EH (cell line): ENCODE measurements at places on chromosomes 16 and 17.

DNA sequence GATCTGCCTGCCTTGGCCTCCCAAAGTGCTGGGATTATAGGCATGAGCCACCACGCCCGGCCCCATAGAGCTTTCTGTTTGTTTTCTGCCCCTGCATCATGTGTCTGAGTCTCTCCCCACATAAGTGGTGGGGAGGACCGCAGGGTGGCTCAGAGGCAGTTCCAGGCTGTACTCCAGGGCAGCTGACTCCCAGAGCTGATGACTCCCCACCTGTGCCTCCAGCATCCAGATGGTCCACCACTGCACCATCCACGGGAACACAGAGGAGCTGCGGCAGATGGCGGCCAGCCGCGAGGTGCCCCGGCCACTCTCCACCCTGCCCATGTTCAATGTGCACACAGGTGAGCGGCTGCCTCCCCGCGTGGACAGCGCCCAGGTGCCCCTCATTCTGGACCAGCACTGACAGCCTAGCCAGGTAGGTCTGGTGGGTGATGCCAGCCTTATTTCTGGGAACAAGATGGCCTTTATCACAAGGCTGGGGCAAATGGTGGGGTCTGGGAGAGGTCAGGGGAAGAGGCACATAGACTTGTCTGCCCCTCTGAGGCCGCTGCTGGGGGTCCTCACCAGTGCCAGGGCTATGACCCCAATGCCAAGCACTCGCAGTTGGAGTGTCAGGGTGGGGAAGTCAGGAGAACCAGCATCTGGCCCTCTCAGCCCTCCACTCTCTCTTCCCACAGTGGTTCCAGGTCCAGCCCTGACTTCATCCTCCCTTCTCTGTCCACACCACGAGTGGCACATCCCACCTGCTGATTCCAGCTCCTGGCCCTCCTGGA, 9.4 kb downstream of the SGCA start:
- DNase-seq, result peak; percentile 47

- peak; percentile 13 for DNase-seq
These were observed 33.1 kb downstream of the TRPV2 start for GRCh38 chr17:16448490-16448889.

DNA sequence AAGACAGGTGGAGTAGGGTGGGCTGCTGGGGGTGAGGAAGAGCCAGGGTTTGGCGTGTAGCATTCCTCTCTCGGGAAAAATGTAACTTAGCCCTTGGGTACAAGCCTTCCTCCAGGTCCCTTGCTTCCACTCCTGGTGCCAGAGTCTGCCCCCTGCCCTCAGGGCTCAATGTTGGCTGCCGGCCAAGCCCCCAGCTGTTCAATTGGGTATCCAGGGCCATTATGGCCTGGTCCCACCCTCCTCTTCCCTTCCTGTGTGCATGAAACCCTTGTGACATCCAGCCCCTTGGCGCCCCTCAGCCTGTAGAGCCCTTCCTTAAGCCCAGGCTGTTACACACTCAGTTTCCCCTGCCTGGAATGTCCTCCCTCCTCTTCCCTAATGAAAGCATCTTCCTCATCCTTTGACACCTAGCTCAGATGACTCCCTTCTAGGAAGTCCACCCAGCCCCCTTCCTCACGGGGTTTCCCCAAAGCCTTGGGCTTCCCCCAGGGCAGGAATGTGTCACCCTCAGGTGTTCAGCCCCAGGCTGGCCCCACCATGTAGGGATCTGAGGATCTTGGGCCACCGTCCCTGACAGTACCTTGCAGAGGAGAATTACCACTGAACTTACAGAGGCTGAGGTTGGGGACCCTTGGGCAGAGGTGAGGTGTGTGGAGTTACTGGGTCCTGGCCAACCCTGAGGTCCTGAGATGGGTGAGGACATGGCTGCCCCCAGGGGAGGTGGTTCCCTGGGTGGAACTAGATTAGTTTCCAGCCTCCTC, 30.0 kb downstream of the B9D1 start:
- DNase-seq, result peak; percentile 24

DNA sequence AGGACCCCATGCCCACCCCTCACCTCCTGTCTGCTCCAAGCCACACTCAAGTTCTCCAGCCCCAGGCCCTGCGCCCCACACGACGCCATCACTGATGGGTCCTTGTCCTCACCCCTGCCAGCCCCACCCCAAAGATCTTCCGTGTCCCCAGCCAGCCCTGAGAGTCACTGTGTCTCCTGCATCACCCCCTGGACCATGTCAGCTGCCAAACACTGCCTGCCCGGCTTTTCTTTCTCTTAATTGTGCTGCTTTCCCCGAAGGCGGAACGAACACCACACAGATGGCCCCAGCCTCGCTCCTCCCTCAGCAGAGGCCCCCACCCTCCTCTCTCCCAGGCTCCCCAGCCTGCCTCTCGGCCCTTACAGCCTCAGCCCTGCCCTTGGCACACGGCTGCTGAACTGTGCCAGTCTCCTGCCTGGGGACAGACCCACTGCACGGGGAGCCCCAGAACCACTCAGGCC, 4.8 kb upstream of the GAA start:
- DNase-seq, result no peak

- no peak for DNase-seq
These were observed 9.8 kb upstream of the NR1D1 start for GRCh38 chr17:40110026-40110845.

- no peak for DNase-seq
These were observed 33.8 kb downstream of the PCTP start for GRCh38 chr17:55784666-55785065.

DNA sequence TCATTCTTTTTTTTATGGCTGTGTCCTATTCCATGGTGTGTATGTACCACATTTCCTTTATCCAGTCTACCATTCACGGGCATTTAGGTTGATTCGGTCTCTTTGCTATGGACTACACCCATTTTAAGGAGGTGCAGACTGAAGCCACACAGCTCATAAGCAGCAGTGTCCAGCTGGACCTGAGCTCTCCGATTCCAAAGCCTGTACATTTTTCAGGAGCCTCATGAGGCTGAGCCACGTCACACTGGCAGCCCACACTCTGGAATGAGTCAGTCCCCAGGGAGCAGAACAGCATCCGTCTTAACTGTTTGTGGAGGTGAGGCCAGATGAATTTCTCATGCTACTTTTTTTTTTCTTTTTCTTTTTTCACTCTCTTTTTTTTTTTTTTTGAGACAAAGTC, 116.1 kb downstream of the C16orf95 start:
- peak; percentile 97 for DNase-seq

- no peak for DNase-seq
These were observed 23.2 kb downstream of the IL4R start for GRCh38 chr16:27337024-27337423.

DNA sequence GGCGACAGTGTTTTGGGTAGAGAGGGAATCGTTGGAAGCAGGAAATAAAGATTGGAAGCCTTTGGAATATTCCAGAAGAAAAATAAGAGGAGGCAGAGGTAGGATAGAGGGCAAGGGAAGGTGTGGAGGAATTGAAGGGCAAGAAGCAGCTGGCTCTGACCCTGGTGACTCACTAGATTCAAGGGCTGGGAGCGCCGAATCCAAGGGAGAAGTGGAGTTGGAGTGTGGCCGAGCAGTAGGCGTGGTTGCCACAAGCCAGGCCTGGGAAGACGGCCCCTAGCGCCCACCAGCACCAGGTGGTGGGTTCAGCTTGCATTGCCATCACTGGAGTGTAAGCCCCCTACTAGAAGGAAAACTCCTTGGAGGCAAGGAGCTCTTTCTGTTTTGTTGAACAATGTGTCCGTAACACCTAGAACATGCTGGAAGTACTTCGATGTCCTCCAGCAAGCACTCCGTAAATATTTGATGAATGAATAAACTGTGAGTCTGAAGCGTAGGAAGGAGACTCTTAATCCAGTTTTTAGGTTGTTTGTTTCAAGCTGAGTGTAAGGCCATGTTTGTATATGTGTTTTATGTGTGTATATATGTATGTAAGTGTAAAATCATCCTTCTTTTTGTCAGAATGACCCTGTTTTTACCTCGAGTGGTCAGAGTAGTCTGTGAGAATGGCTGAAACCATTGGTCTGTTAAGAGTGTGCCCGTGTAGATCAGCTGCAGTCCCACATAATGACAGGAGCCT, 139.5 kb downstream of the CMIP start:
- peak; percentile 81 for DNase-seq

GRCh38 chr16:72673118-72673517, 374.8 kb downstream of the ZFHX3 start:
- no peak for DNase-seq

- no peak for DNase-seq
These were observed 10.3 kb downstream of the MMP2 start for GRCh38 chr16:55489119-55489955.

DNA sequence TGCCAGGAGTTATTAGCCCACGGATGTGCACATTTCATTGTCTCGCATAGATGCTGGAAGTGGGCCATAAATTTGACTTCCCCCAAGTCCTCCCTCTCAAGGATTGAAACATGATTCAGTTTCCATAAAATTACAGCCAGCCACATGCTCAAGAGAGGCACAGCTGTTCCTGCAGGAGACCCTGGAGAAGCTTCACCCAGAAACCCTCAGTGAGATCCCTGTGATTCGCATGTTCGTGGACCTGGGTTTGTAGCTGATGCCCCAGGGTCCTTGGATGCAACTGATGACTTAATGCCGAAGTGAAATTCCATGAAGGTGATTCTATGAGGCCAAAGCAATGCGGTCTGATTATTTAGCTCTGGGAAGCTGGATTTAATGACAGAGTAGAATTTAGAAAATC, 24.7 kb upstream of the AQP8 start:
- peak; percentile 62 for DNase-seq

DNA sequence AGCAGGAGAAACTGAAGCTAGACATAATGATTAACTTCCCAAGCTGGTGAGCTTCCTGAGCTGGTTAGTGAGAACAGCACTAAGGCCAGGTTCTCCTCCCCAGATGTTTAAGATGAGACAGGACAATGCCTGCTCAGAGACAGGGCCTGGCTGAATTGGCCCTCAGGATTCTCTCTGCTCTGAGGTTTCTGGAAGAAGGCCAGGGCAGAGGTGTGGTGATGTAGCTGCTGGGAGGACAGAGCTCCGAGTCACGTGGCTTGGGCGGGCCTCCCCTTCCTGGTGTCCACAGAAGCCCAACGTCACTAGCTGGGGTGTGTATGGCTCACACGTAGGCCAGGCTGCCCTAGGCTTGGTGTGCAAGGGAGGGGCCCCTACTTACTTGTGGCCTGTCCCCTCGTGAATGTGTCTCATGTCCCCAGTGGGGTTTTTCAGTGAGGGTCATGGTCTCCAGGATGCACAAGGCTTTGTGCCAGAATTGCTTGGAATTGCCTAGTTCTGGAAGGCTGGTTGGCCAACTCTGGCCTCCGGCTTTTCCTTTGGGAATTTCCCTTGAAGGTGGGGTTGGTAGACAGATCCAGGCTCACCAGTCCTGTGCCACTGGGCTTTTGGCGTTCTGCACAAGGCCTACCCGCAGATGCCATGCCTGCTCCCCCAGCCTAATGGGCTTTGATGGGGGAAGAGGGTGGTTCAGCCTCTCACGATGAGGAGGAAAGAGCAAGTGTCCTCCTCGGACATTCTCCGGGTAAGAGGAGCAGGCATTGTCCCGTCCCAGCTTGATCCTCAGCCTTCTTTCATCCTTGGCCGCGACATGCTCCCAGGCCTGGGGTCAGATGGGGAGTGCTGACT, 3.4 kb downstream of the NOD2 start:
- peak; percentile 68 for DNase-seq

GRCh38 chr16:23057013-23057596, 92.1 kb downstream of the USP31 start:
- DNase-seq, result no peak

DNA sequence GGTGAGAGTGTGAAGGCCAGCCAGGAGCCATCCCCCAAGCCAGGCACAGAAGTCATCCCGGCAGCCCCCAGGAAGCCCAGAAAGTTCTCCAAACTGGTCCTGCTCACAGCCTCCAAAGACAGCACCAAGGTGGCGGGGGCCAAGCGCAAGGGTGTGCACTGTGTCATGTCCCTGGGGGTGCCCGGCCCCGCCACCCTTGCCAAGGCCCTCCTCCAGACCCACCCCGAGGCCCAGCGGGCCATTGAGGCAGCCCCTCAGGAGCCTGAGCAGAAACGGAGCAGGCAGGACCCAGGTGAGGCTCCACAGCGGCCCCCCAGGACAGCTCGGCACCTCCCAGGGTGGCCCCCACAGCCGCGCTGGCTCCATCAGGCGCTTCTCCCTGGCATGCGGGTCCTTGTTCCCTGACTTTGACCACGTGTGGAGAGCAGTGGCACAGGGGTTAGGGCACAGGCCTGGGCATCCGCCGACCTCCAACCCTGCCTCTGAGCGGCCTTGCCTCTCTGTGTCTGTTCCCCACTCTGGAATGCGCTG, 13.5 kb downstream of the FLYWCH2 start:
- no peak for DNase-seq

DNA sequence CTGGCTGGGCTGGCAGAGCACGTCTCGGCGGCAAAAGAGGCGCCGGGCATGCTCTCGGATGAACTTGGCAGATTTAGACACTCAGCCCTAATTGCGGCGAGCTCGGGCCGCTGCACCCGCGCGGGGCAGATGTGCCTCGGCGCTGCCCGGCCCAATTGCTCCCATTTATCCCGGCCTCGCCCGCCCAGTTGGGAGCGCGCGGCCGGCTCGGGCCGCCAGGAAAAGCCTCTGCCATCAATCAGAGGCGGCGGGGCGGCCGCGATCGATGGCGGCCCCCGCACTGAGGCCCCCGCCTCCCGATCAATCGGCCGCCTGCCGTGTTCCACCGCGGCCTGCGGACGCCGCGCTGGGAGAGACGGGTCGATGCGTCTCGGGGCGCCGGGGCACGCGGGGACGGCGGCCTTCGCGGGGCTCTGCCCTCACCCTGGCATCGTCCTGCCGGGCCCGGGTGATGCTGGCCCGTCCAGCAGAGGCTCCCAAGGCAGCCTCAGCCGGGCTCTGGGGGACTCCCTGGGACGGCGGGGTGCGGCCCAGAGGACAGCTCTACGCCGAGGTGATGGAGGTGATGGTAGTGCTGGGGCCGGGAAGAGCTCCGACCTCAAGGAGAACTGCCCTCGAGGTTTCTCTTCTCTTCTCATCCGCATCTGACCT, 200.9 kb upstream of the N4BP1 start:
- DNase-seq, result no peak

DNA sequence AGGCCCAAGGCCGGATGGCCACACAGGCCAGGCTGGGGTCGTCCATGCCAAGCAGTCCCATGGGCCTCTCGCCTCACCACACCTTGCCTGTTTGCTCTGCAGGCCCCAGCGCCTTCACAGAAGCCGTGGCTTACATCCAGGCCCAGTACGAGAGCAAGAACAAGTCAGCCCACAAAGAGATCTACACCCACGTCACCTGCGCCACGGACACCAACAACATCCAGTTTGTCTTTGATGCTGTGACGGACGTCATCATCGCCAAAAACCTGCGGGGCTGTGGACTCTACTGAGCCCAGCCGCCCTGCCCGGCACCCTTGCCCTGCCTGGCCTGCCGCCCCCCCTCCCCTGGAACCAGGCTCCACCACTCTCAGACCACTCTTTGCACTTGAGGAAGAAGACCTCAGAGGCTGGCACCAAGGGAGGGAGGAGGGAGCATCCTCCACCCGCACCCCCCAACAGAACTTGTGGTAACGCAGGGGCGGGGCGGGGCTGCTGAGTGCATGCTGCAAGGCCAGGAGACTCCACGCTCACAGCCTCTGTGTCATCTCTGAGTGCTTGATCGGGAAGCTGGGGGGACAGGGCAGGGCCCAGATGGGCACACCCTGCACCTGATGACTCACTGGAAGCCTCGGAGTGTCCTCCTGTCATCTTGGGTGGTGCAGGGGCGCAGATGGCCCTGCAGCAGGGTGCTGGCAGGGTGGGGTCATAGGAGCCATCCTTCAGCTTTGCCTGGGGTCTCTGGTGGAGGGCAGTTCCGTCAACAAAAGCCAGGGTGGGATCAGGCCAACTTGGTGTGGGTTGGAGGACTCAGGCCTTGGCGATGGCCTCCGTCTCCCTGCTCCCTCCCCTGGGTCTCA, 81.5 kb downstream of the AMFR start:
- DNase-seq, result peak; percentile 10

- DNase-seq, result no peak
These were observed at the start of gene ZFPM1 for GRCh38 chr16:88453217-88453531. ZFPM1 (plus strand) TSS chr16:88453280; CDS start chr16:88453639, 359 bp downstream.
